ENCODE measurements at places on chromosomes 12 and 14.

GRCh38 chr12:102232036-102232435 lies 34.4 kb upstream of the PMCH start:
- no peak for DNase-seq

DNA sequence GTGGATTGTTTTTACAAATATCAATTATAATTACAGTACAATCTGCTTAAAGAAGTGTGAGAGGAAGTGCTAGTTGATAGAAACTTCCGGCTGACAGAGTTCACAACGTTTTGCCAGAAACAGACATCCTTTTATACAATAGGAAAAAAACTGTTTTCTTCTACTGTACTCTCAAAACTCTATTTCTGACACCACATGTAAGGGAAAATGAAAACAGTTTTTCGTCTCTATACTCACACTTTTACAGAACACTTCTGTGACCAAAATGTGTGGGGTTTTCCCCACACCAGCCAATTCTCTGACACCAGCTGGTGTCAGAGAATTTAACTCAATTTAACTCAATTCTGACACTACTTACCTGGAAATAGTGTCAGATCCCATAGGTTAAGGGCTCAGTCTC lies 24.2 kb upstream of the HIF1A start:
- DNase-seq, result no peak

DNA sequence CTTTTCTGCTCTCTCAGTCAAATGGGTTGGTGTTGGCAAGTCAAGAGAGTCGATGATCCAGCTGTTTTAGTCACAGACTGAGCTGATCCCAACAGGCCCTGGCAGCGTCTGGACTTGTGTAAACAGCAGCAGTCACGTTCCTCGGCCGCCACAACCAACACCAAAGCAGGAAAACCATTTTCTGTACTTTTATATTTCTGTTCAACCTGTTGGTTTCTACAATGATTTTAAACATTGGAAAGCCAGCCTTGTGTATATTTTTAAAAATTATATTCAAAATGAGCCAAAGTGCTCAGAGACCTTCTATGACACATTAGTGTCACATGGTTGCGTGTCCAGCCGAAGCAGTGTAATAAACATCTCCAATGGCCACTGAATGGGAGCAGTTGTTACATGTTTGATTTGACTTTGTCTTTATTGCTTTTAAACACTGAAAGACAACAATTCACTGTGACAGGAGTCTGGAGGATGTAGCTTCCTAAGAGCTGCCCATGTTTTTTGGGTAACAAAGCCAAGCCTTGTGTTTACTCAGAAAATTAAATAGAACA lies 5.9 kb upstream of the SIVA1 start:
- DNase-seq, result peak; percentile 79

DNA sequence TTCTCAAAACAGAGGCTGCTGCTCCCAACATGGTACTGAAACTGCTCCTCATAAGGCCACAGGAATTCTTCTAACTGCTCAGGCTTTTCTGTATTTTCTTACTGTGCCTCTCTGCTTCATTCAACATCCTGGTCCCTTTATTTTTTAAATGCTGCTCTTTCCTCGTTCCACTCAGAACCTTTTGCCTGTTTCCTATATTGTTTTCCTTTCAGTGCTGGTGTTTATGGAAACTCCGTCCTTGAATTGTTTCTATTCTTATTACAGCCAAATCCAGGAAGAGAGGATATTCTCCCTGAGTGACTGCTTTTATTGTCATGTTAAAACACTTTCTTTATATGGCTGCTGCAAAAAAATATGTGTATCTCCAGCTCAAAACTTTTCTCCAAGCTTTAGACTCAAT lies 173.0 kb upstream of the E2F7 start:
- no peak for DNase-seq

GRCh38 chr12:7884689-7885088 lies 12.0 kb upstream of the SLC2A14 start:
- DNase-seq, result peak; percentile 19

GRCh38 chr14:68211421-68211820 lies 391.8 kb downstream of the RAD51B start:
- DNase-seq, result peak; percentile 37

GRCh38 chr14:89402363-89402762 lies 14.7 kb downstream of the FOXN3 start:
- no peak for DNase-seq

DNA sequence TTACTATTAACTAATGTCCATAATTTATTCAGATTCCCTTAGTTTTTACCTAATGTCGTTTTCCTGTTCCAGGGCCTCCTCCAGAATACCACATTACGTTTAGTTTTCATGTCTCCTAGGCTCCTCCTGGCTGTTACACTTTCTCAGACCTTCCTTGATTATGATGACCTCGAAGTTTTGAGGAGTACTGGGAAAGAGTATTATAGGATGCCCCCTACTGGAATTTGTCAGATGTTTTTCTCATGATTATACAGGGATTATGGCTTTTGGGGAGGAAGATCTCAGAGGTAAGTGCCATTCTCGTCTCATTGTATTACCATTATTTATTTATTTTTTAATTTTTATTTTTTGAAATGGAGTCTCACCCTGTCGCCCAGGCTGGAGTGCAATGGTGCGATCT lies 17.7 kb upstream of the C1S start:
- DNase-seq, result peak; percentile 60

- DNase-seq, result no peak
Observed at GRCh38 chr12:115008929-115009328, 325.0 kb upstream of the TBX3 start.

DNA sequence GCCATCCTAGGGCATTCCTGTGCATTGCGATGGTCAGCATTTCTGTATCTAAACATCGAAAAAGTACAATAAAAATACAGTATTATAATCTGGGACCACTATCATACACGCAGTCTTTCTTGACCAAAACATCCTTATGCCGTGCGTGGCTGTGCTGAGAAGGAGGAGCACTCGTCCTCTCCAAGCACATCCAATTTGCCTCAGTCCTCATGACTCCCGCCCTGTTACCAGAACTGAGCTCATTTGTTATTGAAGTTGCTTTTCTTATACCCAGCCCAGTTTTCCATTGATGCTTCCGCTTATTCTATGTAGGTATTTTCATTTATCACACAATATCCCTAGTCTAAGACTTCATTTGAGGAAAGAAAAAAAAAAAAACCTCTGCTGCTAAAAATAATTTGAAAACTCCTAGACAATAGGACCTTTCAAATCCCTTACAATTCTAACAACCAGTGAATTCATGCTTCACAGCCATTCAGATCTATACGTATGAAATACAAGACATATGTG lies 236.9 kb upstream of the PLEKHG7 start:
- no peak for DNase-seq

DNA sequence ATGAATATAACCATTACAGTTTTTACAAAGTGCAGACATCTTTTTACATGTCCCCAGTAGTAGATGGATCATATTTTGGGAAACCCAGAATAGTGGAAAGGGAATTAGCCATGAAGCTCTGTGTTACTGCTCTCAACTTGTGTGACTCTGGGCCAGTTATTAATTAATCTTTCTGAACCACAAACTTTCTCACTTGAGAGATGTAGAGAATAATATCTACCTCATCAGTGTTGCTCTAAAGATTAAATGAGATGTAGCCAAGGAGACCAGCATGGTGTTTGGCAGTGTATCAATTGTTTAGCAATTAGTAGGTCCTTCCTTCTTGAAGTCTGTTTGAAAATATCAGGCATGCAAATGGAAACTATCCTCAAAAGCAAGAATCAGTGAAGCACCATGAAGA lies 169.2 kb downstream of the TMTC2 start:
- no peak for DNase-seq

DNA sequence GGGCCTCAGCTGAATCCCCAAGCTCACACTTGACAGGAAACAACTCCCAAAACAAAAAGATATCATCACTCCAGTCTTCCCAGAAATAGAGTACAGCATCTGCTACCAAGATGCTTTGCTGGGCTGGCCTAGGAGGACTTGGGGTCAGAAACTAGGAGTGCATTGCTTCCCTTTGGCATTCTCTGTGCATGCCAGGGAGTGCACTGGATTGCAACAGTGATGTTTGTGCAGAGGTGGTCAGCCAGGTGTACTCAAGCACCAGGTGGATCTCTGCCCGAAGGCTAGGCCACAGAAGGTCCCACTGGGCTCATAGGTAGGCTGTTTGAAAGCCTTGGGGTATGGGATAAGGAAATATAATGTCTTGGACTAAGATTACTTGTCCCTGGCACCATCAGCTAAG lies 51.1 kb downstream of the RAB35 start:
- DNase-seq, result no peak

- no peak for DNase-seq
Observed at GRCh38 chr12:107558816-107559382, 126.7 kb upstream of the PWP1 start.

DNA sequence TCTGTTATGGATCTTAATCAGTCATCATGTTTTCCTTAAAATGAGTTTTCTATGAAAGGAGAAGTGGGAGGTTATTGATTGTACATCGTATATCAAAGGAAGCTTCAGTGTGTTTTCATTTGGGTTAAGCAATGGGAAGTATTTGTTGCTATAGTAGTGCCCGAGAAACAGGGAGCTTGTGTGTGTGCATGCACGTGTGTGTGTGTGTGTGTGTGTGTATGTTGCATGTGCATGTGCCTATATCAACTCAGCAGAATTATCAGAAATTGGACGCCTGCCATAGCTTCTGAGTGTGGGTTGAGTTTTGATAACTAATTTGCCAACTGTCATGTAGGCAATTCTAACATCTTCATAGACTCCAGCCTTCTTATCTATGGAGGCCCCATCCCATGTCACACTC lies 246.1 kb upstream of the CRY1 start:
- DNase-seq, result no peak

GRCh38 chr12:6824901-6825381 lies 3.3 kb upstream of the P3H3 start:
- peak; percentile 69 for DNase-seq

DNA sequence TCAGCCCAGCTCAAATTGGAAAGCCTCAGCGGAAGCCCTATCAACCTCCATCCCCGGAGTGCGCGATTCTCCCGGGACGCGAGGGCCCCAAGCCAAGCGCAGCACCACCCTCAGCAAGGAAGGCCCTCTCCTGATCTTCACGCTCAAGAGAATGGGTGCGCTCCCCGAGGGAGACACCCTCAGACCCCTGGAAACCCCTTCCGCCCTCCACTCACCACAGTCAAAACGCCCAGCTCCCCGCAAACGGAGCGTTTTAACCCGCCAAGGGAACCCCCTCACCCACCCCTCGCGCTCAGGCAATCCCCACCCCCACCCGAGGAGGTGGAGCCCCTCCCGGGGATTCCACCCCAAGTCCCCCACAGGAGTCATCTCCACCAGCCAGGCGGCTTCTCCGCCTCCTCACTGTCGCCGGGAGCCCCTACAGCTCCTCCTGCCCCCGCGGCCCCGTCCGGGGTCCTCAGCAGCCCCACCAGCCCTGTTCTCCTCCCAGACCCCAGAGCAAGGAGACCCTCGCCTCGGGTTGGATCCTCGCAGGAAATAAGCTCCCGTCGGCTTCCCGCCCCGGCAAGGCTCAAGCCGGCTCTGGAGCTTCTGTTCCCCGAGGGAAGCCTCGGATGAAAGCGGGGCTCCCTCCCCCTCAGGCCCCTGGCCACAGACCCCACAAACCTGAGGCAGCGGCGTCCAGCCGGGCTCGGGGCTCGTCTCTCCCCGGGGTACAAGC lies 507 bp downstream of the BAZ2A start:
- no peak for DNase-seq

DNA sequence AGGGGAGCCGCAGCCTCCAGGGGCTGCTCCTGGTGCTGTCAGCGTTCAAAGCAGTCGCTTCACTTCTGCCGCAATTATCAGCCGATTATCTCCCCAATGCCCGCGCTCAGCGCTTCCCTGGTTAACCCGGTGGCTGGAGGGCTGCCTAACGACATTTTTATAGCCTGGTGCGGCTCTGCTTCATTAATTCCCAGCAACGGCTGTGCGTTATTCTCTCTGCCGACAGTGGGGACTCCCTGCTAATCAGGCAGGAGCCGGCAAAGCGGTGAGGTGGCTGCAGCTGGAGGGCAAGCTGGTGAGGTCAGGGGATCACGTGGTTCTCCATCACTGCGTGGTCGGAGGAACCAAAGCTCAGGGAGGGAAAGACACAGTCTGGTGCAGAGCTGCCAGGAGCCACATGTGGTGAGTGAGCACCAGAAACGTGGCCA lies 62.9 kb downstream of the GLRX5 start:
- peak; percentile 18 for DNase-seq

- peak; percentile 37 for DNase-seq
Observed at GRCh38 chr12:3293446-3294161, 197.4 kb upstream of the PRMT8 start.

DNA sequence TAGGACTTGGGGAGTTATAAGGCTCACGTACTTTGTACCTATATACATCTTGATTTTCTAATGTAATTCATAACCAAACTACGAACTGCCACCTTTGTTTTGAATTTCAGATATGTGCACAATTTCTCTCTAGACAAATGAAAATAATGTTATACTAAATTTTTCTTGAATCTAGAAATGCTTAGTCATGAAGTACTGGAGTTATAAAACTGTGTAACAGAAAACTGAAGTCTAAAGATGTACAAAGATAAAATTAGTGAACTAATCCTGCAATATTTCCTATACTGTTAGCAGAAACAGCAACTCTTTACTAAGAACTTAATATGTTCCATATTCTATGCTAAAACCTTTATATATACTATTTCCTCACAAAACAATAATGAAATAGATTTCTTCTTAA lies 15.5 kb downstream of the SEC23A start:
- DNase-seq, result no peak

Data from EH (cell line).